ENCODE measurements at places on chromosomes 4 and X.

GRCh38 chrX:13256603-13257002 lies 63.2 kb downstream of the ATXN3L start:
- no peak for DNase-seq

GRCh38 chr4:140326395-140326993 lies 47.0 kb upstream of the SCOC start:
- peak; percentile 55 for DNase-seq

- DNase-seq = no peak
Measured at GRCh38 chrX:70411475-70411874, 11.6 kb upstream of the GDPD2 start.

DNA sequence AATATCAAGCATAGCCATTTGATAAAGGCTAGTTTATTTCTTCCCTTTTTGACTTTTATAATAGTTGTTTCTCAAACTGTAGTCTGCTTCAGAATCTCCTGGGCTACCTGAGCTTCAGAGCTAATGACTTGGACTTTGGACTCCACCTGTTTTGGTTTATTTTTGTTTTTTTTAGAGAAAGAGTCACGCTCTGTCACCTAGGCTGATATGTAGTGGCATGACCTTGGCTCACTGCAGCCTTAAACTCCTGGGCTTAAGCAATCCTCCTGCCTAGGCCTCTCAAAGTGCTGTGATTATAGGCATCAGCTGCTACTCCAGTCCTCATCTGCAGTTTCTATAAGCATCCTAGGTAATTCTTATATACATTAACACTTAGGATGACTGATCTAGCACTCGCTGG lies 90.5 kb downstream of the DDIT4L start:
- DNase-seq = no peak

GRCh38 chr4:101993002-101993841 lies 202.7 kb downstream of the BANK1 start:
- DNase-seq = no peak

DNA sequence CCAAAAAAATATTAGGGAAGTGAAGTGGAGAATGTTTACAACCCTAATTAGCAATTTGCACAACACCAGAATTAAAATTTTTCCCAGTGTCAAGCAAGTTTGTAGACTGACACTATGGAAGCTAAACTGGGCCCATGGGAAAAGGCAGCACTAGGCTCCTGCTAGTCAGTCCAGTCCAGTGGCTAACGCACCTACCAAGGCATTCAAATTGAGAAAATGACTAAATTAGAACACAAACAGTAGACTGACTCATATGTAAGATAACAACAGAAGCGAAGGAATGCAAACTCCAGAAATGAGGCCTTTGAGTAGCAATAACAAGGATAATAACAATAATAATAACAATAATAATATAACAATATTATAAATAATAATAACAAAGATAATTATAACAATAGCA lies 90.7 kb downstream of the GRIA3 start:
- no peak for DNase-seq

- no peak for DNase-seq
Measured at GRCh38 chr4:139875411-139875825, 209.8 kb downstream of the MGST2 start.

DNA sequence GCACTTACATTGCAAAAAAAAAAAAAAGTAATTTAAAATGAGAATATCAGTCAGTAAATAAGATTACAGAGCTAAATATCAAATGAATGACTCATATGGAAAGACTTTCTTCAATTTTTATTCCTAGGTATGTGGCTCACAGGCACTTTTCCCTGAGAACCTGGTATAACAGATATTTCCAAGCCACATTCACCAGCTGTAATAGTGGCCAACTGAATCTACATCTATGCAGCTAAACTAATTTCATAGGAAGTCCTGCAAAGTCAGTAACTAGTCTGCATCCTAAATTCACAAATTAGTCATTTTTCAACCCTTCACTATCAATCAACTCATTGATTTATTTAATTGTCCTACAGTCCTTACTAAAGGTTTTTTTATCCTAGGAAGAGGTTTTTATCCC lies 5.6 kb downstream of the PDE5A start:
- DNase-seq = no peak

DNA sequence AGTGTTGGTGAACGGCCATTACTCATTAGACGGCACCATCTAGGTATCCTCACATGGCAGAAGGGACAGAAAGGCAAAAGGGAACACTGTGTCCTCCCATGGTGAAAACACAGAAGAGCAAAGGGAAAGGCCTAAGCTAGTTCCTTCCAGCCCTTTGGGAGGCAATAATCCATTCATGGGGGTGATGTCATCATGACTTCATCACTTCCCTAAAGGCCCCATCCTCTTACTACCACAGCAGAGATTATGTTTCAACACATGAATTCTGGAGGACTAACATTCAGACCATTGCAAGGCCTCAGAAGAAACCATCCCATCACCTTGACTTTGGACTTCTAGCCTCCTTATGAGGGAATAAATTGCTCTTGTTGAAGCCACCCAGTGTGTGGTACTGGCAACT lies 238.2 kb downstream of the MGST2 start:
- no peak for DNase-seq

- peak; percentile 66 for DNase-seq
Measured at GRCh38 chr4:151276787-151277562, at the start of gene PRSS48. Gene PRSS48 (plus strand): TSS chr4:151277161. CDS start chr4:151277173, 12 bp downstream.

DNA sequence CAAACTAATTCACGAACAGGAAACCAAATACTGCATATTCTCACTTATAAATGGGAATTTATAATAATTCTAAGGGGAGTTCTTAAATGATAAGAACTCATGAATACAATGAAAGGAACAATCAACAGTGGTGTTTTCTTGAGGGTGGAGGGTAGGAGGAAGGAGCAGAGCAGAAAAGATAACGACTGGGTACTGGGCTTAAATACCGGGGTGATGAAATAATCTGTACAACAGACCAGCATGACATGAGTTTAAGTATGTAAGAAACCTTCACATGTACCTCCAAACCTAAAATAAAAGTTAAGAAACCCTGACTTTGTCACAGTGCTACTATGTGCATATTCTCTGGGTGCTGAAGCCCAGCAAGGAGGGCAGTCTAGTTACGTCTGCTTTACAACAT lies 6.6 kb downstream of the FREM3 start:
- DNase-seq = no peak

DNA sequence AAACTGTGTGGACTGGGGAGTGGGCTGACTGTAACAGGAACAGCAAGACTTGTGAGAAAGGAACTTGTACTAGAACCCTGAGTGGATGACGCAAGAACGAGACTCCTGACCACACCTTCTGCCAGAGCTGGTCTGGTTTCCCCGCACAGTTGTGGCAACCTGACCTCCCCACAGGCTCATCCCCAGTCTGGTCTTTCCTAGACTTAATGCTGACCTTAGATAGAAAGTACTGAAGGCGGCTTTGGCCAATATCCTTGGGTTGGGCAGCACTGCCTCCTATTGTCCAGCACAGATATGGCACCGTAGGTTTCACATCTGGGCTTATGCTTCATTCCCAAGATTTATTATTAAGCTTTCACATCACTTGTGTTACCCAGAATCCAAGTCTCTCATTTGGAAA lies 137.8 kb upstream of the FRG1 start:
- no peak for DNase-seq

GRCh38 chrX:132848296-132848970 lies 110.0 kb downstream of the HS6ST2 start:
- DNase-seq = no peak

DNA sequence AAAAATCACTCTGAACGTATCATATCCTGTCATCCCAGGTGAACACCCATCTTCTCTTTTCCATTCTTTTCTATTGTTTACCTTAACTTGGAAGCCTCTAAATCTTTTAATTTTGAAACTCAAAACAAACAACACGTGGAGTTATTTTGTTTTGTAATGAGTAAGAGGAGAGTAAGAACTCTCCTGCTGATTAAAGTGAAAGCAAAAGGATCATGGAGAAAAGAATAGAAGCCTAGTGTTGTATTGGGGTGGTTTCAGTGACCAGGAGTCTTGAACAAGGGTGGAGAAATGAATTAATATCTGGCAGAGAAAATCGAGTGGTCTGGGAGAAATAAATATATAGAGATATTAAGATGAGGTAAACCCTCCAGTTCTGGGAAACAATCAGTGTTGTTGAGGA lies 237.4 kb upstream of the UGT8 start:
- no peak for DNase-seq

- no peak for DNase-seq
Measured at GRCh38 chr4:133439830-133440229, 290.7 kb downstream of the PCDH10 start.

GRCh38 chr4:43690116-43690515 lies 758.5 kb downstream of the KCTD8 start:
- no peak for DNase-seq

- DNase-seq = no peak
Measured at GRCh38 chrX:31057691-31058090, 14.2 kb downstream of the FTHL17 start.

- DNase-seq = no peak
Measured at GRCh38 chr4:171441300-171441941, 371.8 kb upstream of the GALNTL6 start.

GRCh38 chr4:186651181-186651603 lies 72.5 kb downstream of the FAT1 start:
- no peak for DNase-seq

- no peak for DNase-seq
Measured at GRCh38 chrX:50705042-50705441, 109.0 kb downstream of the SHROOM4 start.

DNA sequence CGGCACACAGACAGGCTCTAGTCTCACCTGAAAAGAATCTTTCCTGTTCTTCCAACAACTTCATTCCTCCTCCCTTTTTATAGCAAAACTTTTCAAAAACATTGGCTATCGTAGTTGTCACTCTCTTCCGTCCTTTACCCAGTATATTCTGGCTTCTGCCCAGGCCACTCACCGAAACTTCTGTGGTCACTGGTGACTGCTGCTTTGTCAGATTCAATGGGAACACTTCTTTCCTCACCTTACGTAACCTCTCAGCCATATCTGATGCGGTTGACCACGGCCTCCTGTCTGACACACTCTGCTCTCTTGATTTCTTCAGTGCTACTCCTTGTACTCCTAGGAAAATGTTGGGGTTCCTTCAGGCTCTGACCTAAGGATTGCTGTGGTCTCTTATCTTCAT lies 9.2 kb upstream of the RNF150 start:
- DNase-seq = no peak

GRCh38 chrX:18543738-18544137 lies 118.3 kb downstream of the CDKL5 start:
- no peak for DNase-seq

DNA sequence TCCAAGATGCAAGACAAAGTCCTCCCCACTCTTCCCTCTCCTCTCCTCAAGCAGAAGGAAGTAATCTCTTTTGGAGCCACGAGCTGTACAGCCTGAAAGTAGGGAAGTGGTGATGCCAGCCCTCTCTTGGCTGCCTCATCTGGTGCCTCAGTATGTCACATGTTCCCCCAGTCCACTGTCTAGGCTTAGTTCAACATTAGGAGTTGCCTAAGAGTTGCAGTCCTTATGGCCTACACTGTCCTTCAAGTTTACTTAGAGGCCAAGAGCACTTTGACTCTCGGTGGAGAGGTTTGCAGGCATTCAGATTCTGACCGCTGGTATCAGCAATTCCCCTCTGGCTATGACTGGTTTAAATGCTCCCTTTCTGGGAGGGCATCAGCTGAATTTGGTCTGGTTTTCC lies 735.6 kb downstream of the GLUD2 start:
- DNase-seq = no peak

GRCh38 chr4:173057901-173058300 lies 110.7 kb upstream of the GALNT7 start:
- DNase-seq = no peak

DNA sequence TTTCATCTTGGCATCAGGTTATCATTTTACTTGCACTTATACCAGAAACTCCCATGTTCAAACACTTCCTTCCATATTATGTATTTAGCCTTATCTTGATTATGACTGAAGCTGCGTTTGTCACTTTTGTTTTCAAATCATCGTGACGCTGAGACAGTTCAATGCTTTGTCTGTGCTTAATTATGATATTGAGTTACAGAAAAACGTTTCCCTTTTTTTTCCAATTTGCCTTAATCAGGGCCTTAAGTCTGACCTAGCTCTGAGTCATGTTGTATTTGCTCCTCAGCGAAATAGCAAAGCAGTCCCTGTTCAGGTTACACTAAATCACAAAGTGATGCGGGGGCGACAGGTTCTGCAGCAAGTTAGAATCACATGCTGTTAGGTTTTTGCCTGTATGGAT lies 254.7 kb downstream of the AFF2 start:
- DNase-seq = no peak

DNA sequence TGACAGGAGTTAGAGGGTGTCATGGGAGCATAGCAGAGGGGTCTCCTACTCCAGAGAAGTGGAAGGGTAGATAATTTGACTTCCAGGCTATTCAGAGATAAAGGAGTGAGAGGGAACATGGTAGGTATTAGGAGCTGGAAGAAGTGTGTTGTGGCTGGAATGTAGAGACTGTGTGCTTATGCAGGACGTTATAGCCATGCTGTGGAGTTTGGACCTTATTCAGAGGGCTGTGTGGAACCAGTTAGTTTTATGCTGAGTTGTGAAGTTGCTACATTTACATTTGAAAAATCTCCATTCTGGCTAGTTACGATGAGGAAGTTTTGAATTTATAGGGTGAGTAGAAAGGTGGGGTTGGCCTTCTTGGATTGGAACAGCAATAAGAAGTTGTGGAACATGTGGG lies 67.5 kb downstream of the FIP1L1 start:
- DNase-seq = no peak

DNA sequence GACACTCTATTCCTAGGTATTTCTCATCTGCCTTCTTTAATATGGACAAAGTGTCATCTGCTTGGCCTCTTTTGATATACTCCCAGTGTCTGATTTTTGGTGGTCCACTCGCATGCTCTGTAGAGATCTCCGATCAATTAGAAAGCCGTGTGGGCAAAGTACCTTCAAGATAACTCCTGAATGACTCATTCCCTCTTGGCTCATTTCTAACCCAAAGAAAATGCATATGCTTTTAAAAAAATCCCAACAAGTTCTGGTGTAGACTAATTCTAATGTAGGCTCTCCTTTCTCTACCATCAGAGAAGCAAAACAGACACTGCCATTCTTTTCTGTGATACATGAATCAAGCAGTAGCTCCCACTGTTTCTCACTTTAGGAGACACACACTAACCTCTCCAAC lies 714.9 kb upstream of the ADGRL3 start:
- DNase-seq = no peak

DNA sequence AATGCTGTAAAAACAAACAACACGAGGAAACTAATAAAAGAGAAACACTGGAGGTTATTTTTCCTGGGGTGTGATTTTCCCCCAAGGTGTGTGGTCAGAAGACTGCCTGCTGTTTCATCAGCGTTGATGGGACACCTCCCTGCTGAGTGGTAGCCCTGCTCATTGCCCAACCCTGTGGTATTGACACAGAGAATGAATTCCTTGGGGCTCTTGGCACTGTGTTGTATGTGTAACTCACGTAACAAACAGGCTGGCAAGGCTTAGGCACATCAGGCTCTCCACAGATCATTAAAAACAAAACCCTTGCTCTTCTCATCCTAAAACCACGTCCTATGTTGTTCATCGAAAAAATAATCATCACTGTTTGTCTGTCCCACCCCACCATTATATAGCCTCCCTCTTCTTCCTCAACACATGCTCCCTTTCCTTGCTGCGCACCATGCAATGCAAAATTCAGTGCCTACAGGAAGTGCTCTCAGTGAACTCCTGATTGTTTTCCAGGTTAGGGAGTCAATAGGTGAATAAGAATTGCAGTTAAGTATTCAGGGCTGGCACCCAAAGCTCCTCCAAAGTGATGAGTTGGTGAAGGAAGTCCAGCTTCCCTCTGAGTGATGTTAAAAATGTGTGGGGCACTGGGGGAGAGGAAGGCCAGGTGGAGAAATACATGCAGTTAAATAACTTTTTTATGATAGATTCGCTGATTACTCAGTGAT lies 11.4 kb upstream of the PUDP start:
- DNase-seq = peak; percentile 19
